ENCODE measurements at places on chromosomes 13 and 19. TPM values are rescaled to one million over a fixed set of nuclear protein-coding genes. Genes with fewer than 3 reads are reported as not detected.

DNA sequence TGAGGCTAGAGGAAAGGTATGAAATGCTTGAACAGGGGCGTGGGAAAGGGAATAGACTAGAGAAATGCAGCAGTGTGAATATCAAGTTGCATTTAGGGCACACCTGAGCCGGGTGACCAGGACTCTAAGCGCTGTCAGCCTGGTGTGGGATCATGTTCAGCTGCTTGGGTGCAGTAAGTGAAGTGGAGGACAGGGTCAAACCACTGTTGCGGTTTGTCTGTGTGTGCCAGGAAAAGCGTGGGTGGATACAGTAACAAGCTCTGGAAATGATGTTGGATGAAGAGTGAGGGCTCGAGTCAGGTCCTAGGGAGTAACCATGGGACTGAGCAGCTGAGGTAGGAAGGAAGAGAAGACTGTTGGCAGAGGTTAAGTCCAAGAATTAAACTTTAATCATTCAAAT lies 15.8 kb downstream of the DGKH start:
- H3K4me1 ChIP-seq = no peaks in the 10 kb centered on the region
- no peaks in the 10 kb centered on the region for H3K36me3 ChIP-seq
- H3K4me3 ChIP-seq = no peak overlapping the region

DNA sequence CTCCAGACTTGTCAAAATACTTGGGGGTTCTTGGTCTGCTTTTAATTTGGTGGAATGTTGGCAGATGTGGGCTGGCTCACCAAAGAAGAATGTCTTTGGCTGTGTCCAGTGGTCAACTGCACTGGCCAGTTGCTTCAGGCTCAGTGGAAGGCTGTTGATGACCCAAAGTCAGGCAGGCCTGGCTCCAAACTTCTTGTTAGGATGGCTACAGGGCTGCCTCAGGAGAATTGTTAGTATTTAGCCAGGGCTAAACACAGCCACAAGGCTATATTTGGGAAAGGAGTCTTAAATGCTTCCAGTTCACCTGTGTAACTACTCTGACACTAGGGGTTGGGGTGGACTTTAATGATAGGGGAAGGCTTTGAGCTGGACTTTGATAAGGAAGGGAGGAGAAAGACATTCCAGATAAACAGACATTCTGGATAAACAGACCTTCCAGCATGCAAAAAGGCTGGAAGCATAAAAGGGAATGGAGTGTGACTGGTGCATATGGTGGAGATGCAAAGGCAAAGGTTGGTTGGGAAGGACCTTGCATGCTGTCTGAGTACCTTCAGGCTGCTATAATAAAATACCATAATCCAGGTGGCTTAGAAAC lies 116.8 kb downstream of the FOXO1 start:
- no peaks in the 10 kb centered on the region for H3K36me3 ChIP-seq
- H3K27ac ChIP-seq = no peak overlapping the region
- no peak overlapping the region for H3K4me3 ChIP-seq
- H3K4me1 ChIP-seq = peaks cover 3% of the 10 kb centered on the region
- no peaks in the 10 kb centered on the region for H3K27me3 ChIP-seq

Gene PSG2
- total RNA-seq = not detected

Gene NLRP11
- total RNA-seq = not detected

GRCh38 chr13:42681326-42682100 lies 99.9 kb upstream of the FAM216B start:
- no peak overlapping the region for H3K4me3 ChIP-seq
- no peaks in the 10 kb centered on the region for H3K27me3 ChIP-seq
- no peak overlapping the region for H3K27ac ChIP-seq
- no peaks in the 10 kb centered on the region for H3K36me3 ChIP-seq

Measured in aorta (tissue), 5 donors.